ENCODE measurements at places on chromosomes 2 and 18.

DNA sequence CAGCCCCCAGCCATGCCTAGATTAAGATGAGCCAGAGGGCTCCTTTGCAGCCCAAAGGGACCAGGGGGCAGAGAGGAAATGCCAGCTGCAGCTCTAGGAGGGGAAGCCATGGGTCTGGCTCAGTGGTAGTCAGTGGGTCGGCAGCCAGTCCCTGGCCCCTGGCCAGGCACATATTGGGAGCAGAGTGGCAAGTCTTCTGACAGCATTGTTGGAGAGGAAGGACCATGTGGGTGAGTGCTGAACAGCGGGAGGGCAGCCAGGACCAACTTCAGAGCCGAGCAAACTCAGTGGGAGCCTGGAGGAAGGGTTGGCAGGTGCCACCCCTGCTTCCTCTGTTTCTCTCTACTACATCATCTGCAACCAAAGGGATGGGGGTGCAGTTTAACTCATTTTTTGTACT lies 140.5 kb upstream of the PELI1 start:
- no peak for DNase-seq

DNA sequence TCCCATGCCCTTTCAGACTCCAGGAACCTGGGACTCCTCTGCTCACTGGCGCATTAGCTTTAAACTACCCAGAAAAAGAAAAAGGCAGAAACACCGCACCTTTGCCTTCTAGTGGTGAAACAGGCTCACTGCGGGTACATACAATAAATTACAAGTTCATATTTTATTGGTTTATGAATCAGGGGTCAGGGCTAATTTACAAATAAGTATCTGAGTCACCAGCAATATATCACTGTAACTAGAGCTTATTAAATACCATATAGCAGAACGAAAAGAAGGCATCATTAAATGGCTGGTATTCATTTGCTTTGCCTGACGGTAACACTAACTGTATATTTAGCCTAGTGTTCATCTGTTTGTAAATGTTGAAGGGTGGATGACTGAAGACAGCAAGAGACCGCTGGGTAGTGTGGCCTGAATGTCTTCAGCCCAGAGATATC lies 26.9 kb upstream of the DTNB start:
- DNase-seq: peak; percentile 33

DNA sequence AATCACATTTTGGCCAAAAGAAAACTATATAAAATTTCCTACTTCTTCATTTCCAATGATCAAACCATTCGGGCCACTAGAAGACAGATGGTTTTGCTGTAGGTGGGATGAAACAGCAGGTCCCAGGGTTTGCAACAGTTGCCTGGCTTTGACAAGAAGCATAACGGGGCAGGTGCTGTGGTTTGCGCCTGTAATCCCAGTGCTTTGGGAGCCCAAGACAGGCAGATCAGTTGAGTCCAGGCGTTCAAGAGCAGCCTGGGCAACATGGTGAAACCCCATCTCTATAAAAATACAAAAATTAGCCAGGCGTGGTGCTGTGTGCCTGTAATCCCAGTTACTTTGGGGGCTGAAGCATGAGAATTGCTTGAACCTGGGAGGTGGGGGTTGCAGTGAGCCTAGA lies 81.4 kb upstream of the XPO1 start:
- DNase-seq: no peak

GRCh38 chr2:84919885-84920580 lies 14.6 kb downstream of the TMSB10 start:
- DNase-seq: no peak

- no peak for DNase-seq
These were observed 322.6 kb downstream of the PRKCE start for GRCh38 chr2:45974056-45974455.
